ENCODE measurements at places on chromosomes 3 and 15.

GRCh38 chr3:197749315-197749600 is 425 bp upstream of the FYTTD1 start:
- DNase-seq, result no peak

GRCh38 chr3:195261925-195262324 is 9.0 kb downstream of the XXYLT1 start:
- DNase-seq, result no peak

DNA sequence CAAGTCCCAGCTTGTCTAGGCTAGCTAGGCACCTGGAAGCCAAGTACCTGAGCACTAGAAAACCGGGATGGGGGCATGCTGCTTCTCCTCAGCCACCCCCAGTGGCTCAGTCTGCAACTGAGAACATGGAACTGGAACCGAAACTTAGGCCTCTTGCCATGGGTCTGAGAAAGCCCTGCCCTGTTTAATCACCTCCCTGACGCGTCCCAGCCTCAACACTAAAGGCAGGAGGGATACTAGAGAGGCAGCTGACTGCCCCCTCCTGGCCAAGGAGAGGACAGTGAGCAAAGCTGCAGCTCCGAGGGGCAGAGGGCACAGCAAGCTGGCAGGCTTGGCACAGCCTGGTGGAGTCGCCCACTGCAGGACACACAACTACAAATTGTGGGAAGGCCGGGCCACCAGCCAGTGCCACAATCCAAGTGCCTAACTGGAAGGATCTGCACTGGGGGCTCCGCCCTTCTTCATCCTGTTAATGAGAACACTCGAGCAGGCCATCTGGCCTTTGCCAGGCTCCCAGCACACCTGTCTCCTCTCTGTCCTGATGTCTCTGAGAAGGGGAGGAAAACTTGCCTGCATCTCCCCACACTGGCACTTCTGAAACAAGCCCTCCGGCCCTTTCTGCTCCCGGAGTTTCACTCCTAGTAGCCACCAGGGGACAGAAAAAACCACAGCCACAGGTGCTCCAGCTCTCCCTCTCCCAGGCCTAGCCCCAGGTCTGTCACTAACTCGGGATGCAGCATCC is 53.7 kb downstream of the BDH1 start:
- DNase-seq, result no peak

DNA sequence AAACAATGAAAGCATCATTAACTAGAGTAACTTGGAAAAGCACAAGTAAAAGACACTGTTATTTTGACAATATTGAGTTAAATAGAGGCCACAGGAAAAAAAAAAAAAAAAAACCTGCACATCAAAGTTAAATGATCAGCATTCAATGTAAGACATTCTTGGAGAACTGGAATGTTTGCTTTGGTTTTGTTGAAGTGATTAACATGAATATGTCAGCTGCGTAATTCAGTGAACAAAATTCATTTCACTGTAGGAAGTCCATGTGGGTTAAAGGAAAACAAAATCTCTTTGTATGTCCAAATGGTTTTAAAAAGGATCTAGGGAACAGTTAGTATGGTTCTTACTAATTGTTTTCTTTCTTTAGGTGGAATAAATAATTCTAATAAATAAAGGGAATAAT is 252.8 kb upstream of the CNTN6 start:
- no peak for DNase-seq
